ENCODE measurements at places on chromosomes 1 and 21.

DNA sequence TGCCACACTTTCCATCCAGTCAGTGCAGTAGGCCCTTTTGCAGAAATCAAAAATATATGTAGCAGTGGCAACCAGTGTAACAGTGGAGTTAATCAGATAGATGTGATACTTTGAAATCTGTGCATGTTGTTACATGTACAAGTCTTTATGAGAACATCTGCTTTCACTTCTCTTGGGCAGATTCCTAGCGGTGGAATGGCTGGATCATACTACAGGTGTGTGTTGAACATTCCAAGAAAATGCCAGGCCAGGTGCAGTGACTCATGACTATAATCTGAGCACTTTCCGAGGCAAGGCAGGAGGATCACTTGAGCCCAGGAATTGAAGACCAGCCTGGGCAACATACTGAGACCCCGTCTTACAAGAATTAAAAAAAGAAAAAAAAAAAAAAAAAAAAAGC lies 55.3 kb downstream of the GNB1 start:
- DNase-seq, result no peak

DNA sequence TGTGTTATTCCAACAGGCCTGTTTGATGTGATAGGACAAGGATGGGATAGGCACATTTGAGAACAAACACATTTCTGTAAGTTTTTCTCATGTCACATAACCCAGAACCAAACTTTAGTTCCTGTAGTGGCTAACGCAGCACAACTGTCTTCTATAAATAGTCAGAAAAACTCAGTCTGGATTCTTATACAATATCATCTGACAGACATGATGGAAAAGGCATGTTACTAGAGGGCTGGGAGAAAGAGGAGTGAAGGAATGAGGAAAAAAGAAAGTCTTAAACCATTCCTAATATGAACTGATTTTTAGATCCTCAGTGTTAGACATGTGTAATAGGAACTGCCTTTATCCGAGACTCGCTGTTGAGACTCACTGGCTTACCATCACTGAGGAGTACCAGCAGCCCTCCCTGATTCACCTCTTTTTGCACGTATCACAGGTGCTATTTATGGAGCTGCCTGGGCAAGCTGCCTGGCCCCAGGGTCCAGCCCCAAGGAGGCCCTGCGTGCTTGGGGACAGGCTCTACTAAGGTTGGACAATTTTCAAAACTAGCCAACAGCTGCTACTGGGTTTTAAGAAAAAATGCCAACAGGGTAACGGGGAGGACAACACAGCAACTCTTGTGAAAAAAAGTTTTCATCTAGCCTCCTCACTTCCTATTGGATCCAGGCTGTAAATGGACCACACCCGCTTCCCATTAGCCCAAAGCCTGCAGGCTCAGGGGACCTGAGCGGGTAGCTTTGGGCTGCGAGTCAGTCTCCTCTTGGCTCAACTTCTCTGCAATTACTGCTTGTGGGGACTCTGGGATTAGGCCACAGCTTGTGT lies 30.7 kb upstream of the SERBP1 start:
- DNase-seq, result no peak

DNA sequence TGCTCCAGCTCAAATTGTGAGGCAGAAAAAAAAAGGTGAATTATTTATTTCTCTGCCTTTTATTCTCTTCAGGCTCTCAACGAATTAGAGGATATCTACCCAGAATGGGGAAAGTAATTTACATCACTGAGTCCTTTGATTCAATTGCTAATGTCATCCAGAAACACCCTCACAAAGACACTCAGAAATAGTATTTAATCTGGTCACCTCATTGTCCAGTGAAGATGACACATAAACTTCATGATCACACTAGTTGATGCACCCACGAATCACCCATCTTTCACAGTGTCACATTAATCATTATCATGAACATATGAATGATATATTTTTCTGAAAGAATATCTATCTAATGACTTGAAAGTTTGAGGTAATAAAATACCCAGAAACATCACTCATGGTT lies 868.5 kb downstream of the BRINP3 start:
- no peak for DNase-seq

- DNase-seq, result no peak
These were observed 48.7 kb upstream of the COL6A2 start for GRCh38 chr21:46048926-46049889.

- no peak for DNase-seq
These were observed 188.2 kb downstream of the OMA1 start for GRCh38 chr1:58358346-58358745.

DNA sequence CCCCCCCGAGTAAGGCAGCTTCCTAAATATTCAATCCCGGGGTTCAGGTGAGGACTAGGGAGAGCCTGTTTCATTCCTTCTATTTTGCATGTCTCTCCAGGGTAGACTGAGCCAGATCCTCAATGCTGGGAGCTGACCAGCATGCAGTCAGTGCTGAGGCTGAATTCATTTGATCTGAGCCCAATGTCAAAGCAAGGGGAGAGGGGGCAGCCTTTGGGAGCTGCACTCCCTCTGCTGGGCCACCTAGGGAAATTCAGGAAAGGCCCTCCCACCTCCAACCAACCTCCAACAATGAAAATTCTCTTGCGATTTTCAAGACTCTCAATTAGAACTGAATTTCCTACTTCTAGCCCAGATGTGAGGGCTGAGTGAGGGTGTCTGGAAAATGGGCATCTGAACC lies 371.2 kb downstream of the NPHP4 start:
- peak; percentile 65 for DNase-seq

- peak; percentile 74 for DNase-seq
These were observed 1.1 kb downstream of the GNG4 start for GRCh38 chr1:235648407-235648907.

DNA sequence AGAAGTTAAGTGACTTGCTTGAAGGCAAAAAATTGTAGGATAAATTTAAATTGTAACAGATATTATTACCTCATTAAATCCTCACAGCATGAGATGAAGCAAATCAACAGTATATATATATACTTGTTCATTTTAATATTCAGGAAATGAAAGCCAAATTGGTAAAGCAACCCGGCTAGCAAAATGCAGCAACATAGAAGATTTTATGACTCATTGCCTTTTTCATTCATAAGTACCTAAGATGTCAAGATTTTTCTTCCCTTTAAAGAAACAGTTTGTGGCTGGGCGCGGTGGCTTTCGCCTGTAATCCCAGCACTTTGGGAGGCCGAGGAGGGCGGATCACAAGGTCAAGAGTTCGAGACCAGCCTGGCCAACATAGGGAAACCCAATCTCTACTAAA lies 190.5 kb upstream of the NRIP1 start:
- DNase-seq, result no peak

DNA sequence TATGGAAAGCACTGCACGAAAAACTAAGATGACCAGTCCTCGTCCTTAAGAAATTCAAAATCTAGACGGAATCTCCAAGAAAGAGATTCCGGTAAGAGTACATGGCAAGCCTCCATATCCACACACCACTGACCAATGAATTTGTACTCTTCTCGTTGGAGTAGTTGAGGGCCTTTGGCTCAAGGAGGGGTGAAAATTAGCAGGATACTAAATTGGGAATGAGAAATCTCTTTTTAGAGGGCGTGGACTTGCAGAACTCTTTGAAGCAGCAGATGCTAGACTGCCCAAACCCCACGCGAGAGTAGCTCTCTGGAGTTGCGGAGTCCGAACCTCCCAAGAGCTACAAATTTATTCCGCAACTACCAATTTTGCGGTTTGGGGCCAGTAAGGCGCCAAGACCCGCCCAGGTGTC lies 872 bp upstream of the PPP2R5A start:
- no peak for DNase-seq

GRCh38 chr1:6859415-6860343 lies 74.4 kb downstream of the CAMTA1 start:
- no peak for DNase-seq

GRCh38 chr21:29194847-29195246 lies 64.4 kb downstream of the MAP3K7CL start:
- DNase-seq, result peak; percentile 8

DNA sequence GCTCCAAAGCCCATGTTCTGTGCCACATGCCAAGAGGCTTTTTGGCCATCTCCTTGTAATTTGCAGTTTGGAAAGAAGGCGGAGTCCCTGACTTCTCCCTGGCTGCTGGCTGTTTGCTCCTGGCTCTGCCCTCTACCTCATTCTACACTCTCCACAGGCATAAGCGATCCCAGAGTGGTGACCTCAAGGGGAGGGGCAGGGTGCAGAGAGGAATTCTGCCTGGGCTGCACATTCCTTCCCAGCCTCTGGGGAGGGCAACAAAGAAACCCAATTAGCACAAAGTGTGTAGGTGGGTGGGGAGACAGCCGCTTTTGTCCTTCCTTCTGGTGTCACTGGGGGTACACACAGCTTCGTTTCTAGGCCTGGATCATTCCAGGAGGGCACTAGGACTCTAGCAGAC lies 95.3 kb downstream of the HIVEP3 start:
- DNase-seq, result no peak

- DNase-seq, result no peak
These were observed 12.7 kb upstream of the PRELP start for GRCh38 chr1:203462878-203463277.

DNA sequence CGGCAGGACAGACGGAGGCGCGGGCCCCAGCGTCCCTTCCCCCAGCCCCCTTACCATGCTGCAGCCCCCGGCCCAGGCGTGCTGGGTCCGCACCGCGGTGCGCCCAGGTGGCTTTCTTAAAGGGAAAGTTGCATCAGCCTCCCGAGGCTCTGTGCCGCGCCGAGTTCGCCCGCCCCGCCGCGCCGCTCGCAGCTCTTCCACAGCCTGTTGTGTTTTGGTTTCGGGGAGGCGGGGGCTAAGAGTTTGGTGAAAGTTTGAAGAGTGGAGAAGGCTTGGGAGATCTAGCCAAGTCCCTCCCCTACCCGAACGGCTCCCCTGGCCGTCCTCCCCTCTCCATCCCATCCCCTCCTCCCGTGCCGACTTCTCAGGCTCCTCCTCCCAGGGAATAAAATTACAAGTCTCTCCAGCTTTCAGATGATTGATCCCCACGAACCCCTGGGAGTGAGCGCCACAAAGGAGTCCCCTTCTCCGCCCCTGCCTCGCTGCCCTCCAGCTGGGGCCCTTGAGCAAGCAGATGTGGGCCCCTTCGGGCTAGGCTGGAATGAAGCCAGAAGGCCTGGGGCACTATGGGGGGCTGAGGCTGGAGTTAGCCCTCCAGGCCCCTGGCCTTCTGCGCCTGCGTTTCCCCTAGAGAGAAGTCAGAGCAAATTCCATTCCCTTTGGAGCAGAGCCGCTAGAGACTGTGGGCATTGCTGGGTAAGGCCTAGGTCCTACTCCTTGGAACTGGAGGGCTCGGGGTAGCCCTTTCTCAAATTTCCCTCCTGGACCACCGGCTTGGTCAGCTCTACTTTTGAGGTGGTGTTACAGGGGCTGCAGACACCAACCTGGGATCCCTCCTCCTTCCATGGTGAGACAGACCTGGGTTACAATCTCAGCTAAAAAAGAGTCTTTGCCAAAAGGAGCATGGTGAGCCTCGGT lies at the start of gene SLC6A9:
Gene SLC6A9 (minus strand): TSS at position 211 of the 918 bp plus-strand sequence. CDS start 7,185 bp downstream, outside the sequence.
- DNase-seq, result peak; percentile 73

GRCh38 chr21:41923631-41924367 lies 30.0 kb downstream of the C2CD2 start:
- DNase-seq, result no peak

GRCh38 chr1:22809783-22810182 lies 99.1 kb downstream of the EPHB2 start:
- no peak for DNase-seq

- no peak for DNase-seq
These were observed 583.1 kb upstream of the RGS18 start for GRCh38 chr1:191575180-191575579.

- DNase-seq, result no peak
These were observed 159.5 kb downstream of the GPATCH2 start for GRCh38 chr1:217471403-217471802.

GRCh38 chr1:173869021-173869359 lies 810 bp downstream of the ZBTB37 start:
- no peak for DNase-seq

- no peak for DNase-seq
These were observed 251.1 kb upstream of the RAB4A start for GRCh38 chr1:229019663-229020271.

- no peak for DNase-seq
These were observed 5.0 kb downstream of the ABCA4 start for GRCh38 chr1:94115900-94116436.

Measured in NCI-H82 (cell line).